Psoas muscle (tissue), 8 donors: ENCODE measurements at places on chromosomes 12 and 14. TPM values are rescaled to one million over a fixed set of nuclear protein-coding genes. Genes with fewer than 3 reads are reported as not detected.

GPR33 gene
- not detected for total RNA-seq

RILPL2 gene
- 1.1 TPM for total RNA-seq

DNA sequence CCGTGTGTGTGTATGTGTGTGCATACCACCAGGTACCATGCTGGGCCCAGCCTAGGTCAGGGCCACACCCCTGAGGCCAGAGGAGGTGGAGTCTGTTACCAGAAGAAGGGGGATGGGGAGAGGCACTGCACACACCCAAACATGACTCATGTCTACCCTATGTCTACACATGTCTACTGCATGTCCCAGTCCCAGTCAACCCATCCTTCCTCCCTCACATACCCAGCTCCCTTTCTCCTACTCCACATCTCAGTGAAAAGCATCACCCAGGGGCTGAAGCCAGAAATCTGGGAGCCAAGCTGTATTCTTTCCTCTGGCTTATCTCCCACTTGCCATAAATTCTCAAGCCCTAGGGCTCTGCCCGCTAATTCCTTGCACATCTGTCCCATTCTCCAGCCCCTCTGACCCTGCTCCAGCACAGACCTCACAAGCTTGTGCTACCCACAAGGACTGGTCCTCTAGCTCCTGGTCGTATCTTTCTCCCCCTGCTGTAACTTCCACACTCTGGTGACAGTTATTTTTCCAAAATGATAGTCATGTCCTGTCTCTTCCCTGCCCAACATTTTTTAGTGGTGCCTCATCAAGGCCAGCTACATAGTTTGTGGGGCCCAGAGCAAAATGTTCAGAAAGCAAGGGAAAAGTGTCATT lies 18.0 kb upstream of the APPL2 start:
- DNase-seq, result no peak

SLC11A2 gene
- total RNA-seq, result 19.8 TPM

DNA sequence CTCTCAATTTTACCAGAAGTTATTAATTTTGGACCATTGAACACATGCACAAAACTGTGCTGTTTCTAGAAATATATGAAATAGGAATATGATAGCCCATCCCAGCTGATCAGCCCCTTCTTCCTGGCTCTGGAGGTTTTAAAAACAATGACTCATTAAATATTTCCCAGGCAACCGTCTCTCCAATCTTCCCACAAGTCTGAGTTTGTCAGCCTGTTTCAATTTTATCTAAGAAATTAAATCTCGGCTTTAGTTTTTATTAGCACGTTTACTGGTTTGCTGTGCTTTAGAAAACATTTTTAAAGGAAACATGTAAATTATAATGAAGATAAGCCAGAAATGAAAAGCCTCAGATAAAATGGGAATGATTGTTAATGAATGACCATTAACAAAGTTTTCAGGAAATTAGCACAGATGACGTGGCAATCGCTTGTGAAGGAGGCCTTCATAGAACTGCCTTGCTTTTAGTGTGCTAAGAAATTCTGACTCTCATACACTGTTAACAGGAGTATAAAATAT lies 89.3 kb upstream of the RAP1B start:
- DNase-seq, result no peak

MRPL42 gene
- 24.9 TPM for total RNA-seq

DNA sequence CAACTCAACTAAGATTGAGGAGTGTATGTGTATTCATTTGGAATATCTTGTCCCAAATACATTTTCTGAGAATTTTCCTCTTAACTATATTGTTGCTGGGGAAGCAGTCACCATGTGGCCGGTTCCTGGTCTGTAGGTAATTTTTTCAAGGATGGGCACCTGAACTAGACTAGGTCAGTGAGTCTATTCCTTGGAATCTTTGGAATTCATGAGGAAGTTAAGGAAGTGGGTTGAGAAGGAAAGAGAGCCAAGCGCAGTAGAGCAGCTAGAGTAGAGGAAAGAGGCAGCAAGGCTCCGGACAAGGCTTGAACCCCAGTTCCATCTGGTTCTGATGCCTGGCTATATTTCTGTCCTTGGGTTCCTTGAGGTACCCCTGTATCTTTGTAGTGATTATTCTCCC lies 183.7 kb downstream of the DACT1 start:
- DNase-seq, result no peak

ARHGEF40 gene
- total RNA-seq, result 12.5 TPM
